Neural progenitor cell (in vitro differentiated cells): ENCODE measurements at places on chromosomes 7 and 10.

DNA sequence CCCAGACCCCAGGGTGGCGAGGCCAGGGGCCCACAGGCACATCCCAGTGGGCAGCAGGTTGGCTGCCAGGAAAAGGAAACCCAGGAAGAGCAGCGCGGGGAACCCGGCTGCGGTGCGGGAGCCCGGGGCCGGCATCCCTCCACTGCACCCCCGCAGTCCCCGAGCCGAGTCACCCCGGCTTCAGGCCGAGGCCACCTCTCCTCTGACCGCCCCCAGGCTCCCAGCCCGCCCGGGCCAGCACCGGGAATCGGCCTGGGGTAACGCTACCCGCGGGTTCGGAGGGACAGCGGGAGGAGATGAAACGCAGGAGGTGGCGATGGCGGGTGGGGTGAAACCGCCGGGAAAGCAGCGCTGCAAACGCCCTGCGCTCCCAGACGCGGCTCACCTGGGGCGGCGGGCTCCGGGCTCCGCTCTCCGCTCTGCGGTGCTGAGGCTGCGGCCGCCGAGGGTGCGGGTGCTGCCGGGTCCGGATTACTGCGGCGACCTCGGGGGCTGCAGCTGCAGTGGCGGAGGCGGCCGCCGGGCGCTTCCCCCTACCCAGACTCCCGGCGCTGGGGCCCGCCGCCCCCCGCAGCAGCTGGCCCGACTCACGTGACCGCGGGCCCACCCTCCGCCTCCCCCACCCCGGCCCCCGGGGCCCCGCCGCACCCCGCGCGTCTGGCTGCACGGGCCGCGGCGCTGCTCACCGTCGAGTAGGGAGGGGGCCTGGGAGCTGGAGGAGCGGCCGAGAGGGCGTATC, at the start of gene SCRN1:
SCRN1 (minus strand) TSS at position 545 of the 739 bp plus-strand sequence. CDS start 20,734 bp downstream, outside the sequence.
- peak; percentile 80 for DNase-seq

GRCh38 chr10:131245475-131246059, 66.0 kb downstream of the TCERG1L start:
- DNase-seq: no peak

GRCh38 chr7:134513169-134513752, 14.1 kb upstream of the AKR1B10 start:
- DNase-seq: peak; percentile 66

DNA sequence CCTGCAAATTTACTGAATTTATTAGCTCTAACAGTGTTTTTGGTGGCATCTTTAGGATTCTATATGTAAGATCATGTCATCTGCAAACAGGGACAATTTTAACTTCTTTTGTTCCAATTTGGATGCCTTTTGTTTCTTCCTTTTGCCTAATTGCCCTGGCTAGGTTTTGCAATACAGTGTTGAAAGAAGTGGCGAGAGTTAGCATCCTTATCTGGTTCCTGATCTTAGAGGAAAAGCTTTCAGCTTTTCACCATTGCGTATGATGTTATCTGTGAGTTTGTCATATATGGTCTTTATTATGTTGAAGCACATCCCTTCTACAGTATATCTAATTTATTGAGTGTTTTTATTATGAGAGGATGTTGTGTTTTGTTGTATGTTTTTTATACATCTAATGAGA, 301.4 kb downstream of the PTPRN2 start:
- DNase-seq: no peak

DNA sequence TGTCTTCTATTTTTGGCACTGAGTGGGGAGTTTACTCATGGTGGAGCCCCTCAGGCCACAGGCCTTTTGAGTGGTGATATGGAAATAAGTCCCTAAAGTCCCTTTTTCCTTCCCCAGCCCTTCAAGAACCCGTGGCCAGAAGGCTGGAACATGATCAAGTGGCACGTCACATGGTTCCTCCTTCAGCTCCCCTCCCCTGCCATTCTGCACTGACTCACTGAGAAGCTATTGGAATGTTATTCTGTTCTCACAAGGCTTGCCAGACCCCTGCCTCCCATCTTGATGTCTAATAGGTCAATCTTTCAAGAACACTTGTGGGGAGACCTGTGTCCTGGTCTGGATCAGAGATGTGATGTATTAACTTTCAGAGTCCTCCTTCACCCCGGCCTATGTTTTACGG, 279.8 kb downstream of the SEC23IP start:
- DNase-seq: no peak

- DNase-seq: no peak
These were observed 65.5 kb downstream of the PYROXD2 start for GRCh38 chr10:98349508-98349922.

- DNase-seq: no peak
These were observed 355.9 kb downstream of the KCNMA1 start for GRCh38 chr10:77281719-77282118.

DNA sequence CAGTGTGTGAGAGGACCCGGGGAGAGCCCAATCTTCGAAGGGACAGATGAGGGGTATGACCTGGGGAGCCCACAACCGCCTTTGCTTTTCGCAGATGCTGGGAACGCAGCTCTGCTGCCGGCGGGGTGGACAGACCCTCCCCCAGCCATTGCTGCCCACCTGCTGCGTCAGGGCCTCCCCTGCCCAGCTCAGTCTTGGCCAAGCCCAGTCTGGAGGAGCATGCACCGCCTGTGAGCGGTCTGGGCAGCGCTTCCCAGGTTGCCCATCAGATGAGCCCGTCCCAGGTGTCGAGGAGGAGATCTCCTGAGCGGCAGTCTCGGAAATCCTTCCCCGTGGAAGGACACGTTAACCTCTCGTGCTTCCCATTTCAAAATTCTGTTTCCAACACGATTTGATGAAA, 17.3 kb upstream of the AP5Z1 start:
- no peak for DNase-seq

DNA sequence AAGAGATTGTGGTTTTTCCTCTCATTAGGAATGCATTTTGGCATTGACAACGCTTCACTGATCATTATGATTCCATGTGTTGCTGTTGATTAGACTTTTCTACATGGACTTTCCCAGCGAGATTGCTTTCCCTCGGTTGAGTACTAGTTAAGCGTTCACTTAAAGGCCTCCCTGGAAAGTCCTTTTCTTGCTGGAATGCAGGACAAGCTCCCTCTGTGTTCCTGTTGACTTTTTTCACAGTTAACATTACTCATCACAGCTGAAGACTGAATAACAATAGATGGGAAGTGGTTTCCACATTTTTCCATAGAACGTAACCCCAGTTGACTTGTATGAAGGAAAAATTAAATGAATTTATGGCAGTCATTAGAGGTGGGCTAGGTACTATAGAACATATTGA, 2.6 kb upstream of the CAV1 start:
- DNase-seq: no peak

DNA sequence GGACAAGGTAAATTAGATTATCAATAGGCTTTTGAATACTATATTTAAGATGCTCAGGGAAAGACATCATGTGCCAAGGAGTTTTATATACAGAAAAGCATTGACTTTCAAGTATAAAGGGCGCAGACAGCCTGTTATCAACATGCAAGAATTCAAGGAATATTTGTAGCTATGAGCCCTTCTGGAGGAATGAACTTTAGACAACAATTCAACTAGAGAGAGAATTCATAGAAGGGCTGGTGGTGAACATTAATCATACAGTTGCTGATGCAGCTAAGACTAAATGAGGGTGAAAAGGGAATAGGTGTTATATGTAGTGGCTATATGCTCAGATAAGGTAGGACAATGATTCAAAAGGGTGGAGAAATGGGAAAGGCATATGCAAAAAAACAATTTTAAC, 41.2 kb downstream of the AOAH start:
- no peak for DNase-seq

GRCh38 chr7:50426280-50427045, 23.7 kb downstream of the FIGNL1 start:
- no peak for DNase-seq

DNA sequence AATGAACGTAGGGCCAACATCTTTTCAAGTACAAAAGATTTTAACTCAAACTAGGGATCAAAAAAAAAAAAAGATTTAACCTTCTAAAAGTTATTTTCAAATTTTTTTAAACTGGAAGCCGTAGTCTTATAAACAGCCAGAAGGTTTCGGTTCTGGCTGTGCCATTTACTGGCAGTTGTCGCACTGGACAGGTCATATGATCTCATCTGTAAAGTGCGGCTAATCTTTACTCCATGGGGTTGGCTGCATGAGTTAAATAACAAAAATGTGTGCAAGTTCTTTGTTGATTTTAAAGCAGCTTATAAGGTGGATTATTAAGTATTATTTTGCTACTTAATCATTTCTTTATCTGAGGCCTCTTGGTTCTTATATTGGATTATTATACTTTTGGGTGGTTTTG, 36.6 kb downstream of the TRUB1 start:
- DNase-seq: no peak

DNA sequence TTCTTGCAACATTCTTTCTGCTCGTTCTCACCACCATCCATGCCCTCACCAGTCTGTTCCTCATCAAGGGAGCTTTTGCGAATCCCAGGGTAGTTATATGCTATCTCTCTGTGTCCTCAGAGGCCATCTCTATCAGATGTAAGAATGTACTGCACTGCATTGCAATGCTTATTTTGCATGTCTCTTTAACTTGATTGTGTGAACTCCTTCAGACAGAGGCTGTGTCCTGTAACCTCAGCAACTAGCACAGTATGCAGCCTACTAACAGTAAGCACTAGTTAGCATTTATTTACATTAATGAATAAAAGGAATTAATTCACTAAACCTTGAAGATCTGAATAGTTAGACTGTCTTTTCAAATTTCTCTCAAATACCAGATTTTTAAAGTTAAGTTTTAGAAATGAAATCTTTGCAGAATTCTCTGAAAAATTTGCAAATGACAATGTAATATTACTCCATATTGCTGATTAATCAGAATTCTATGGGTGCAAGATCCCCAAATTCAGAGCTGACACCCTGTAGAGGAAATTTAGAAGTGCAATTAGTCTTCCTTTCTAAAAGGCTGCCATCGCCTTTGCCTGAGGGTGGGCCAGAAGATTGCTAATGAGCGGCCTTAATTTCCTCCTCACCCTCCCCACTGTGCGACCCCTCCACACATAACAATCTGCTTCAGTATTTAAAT, 10.3 kb upstream of the LHFPL3 start:
- no peak for DNase-seq

DNA sequence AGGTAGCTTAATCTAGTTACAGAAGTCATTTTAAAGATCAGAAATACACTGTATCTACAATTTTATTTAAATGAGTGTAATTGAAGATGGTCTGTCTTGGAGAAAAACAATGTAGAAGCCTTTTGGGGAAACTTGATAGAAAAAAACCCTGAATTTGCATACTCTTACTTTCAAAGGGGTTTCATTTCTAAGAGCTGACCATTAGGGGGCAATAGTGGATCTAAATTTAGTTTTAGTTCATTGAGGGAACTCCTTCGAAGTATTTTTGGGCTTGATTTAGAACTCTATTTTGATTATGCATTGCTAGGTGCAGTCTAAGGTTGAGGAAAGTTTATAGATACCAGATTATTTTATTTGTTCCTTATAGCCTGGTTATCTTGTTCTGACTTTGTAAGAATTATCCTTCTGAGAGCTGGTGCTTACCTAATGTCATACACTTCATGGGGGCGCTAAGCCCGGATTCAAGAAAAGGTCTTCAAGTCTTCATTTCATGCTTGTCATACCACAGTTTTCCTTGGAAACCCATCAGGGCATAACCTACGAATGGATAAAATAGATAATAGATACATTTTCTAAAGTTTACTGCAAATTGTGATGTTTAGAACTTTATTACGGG, 69.1 kb upstream of the MXI1 start:
- peak; percentile 79 for DNase-seq

DNA sequence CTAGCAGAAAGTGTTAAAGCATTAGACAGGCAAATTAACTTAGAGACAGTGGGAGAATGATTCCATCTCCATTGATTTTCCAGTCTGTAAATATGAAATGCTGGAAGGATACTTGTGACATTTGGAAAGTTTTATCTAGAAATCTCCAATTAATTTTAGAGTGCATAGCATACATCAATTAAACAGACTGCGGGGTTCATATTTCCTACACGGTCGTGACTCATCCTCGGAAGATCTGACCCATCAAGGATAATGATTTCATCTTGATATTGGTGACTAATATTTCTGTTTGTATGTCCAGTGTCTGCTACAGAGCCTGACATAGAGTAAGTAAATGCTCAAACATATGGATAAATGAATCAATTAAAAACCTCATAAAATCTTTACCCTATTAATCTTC, 474.9 kb downstream of the KCNMA1 start:
- no peak for DNase-seq

DNA sequence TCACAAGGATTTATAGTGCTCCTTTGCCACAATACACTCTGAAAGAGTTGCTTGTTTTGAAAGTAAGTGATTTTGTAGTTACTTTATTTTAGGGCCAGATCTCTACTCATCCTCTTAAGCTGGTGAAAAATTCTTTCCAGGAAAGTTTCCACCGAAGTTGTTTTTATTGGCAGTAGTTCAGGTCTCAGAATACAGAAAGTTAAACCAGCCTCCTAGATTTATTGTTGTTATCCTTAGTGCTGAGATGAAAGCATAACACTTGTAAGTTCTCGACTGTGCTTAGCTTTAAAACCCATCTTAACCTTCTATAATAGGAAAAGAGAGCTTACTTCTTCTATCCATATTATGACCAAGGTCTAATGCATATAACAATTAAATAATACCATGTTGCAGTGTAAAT, 5.5 kb downstream of the AP3M1 start:
- no peak for DNase-seq

DNA sequence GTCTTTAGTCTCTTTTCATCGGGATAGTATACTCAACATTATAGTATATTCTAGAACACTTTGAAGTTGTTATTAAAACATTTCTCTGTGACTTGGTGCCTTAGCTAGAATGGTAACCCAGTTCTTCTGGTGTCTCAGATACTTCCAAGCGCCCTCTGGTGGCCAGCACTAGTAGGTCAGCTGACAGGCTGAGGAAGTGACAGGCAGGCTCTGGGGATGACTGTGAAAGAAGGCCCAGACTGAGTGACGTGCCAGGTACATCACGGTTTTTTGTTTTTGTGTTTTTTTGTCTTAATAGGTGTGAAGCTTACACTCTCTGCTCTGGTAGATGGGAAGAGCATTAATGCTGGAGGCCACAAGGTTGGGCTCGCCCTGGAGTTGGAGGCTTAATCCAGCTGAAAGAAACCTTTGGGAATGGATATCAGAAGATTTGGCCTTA, 5.1 kb downstream of the COMTD1 start:
- peak; percentile 91 for DNase-seq

- peak; percentile 85 for DNase-seq
These were observed at the start of gene JAZF1 for GRCh38 chr7:28180364-28181147. TSS of gene JAZF1 (minus strand) at chr7:28180795.

DNA sequence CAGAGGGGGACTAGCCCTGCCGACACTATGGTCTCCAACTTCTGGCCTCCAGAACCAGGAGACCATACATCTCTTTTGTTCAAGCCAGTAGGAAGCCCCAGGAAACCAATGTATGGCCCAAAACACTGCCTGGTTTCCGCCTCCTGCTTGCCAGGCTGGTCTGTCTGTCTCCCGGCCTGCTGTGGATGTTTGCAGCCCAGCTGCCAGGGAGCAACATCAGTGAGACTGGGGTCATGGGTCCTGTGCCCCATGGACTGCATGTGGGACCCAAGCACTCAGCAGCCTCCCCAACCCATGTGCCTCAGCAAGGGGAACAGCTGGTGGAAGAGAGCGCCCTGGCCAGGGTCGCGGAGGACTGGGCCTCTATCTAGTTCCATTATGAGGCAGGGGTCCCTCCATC, 33.4 kb upstream of the NUB1 start:
- no peak for DNase-seq
